Stimulated activated CD8-positive, alpha-beta memory T cell treated with anti-CD3 and anti-CD28 coated beads, Interleukin-15, amount 100 ng/mL, for 24 hours (primary cell): ENCODE measurements at places on chromosomes 13 and 19.

DNA sequence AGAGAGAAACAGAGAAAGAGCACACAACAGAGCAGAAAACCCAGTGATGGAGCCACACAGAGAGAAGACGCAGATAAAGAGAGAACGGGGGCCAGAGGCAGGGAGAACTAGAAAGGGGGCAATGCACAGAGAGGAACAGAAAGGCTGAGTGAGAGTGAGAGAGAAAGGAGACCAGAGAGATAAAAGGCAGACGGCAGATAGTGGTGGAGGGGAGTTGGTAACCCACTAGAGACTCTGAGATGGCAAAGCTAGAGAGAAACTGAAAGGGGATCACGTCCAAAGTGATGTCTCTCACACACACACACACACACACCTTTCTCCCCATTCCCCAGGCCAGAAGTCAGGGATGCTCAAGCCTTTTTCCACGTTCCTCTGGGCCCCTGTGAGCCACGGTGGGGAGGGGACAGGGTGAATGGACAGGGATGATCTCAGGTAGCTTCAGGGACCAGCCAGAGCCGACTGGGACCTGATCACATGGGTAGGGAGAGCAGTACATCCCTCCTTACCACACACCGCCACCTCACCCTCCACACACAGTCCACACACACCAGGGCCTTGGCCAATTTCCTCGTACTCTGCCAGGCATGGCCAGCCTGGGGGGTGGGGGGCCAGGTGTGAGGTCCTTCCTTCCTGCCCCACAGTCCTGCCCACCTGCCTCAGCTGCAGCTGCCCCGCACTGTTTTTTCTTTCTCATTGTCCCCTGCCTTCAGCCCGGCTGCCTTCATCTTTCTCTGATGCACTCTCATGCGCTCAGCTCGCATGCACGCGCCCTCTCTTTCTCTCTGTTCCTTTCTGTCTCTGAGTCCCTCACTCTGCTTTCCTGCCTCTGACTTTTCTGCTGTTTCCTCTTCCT lies 22.5 kb upstream of the POU2F2 start:
- no peak for DNase-seq

DNA sequence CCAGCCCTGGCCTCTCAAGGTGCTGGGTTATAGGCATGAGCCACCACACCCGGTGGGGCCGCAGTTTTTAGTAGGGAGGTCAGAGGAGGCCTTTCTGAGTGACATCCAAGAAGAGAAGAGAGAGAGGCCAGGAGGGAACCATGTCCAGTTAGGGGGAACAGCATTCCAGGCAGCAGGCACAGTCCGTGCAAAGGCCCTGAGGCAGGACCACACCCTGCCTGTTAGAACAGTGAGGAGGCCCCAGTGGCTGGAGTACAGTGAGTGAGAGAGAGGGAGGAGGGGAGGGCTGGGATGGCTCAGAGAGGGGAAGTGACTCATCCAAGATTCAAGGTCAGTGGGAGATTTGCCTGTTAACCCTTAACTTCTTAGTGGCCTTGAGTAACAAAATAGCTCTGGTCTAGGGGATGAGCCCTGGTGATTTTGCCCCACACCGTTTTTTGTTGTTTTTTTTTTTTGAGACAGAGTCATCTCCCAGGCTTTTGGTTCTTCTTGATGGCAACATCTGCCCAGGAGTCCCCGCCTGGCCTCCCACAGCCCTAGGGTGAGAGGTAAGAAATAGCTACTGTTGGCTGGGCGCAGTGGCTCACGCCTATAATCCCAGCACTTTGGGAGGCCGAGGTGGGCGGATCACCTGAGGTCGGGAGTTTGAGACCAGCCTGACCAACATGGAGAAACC lies 2.7 kb upstream of the PLIN3 start:
- no peak for DNase-seq

DNA sequence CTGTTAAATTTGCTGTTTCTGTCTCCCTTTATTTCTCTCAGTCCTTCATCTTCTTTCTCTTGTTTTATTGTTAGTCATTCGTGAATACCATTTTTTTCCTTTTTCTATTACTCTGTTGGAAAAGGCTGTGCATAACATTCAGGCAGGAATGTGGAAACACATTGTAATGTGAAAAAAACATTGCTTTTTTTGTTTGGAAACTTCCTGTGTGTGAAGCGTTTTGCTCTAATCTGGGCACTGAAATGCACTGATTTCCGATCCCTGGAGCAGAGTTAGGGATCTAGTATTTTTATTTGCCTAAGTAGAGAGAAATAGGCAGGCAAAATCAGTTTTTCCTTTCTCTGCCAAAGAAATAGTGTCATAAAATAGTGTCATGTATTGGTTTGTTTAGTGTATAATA lies 155.5 kb downstream of the PCCA start:
- no peak for DNase-seq

DNA sequence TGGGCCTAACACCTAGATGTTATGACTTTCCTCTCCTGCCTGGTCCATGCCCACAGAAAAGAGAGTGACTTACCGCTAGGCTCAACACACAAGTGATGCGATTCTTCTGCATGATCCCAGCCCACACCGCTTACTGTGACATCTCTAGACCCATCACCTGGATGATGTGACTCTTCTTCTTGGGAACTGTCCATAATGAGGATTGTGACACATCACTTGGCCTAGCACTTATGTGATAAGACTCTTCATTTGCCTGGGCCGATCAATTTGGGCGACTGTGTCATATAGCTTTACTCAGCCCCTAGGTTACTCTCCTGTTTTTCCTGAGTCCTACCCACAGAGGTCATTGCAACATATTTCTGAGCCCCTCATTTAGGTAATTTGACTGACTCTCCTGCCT lies 19.9 kb upstream of the ZNF681 start:
- no peak for DNase-seq

DNA sequence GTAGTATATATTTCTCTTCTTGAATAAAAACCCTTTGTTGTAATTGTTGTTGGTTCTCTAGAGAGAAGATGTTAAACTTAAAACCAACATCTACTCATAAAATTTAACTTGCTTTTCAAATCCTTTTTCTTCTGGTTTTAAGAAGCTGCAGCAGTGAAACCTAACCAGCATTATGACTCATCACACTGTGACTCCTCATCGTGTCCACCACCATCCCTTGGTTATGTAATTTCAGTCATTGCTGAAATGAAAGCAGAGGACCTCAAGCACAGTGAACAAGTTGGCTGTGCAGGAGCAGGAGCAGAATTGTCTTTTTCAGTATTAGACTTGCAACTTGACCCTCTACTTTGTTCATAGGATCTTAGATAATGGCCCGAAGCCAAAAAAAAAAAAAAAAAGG lies 64.9 kb upstream of the HTR2A start:
- no peak for DNase-seq
